ENCODE measurements at places on chromosomes 5 and 9.

- no peak for DNase-seq
These were observed 149.1 kb downstream of the TLE1 start for GRCh38 chr9:81540142-81540710.

DNA sequence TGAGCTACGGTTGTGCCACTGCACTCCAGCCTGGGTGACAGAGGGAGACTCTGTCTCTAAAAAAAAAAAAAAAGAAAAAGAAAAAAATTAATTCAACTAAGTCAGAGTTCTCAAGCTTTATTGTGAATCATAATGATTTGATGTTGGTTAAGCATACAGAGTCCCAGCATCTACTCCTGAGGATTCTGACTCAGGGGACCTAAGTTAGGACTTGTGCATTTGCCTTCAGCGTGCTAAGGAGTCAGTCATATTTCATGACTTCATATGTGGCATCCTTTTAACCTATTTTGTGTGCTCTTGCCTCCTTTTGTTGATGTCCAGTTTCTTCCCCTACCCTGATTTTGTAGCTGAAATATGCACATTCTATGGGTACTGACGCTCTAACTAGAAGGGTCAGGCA lies 2.9 kb downstream of the MYOZ3 start:
- no peak for DNase-seq

DNA sequence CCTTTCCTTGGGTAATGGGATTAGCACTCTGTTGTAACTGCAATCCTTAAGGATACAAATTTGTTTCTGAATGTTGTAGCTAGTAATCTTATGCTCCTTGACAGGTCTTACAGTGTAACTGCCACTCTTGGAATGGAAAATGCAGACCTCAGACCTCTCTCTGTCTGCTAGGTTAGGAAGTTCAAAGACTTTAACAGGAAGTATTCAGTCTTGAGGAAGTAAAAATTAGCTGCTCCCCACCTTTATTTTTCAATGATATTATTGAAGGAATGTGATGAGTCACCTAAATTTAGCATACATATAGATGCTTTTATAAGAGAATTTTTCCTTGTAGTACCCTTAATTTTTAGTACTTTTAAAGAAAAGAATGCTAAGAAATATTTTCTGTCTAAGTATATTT lies 71.5 kb downstream of the PAM start:
- DNase-seq, result no peak

DNA sequence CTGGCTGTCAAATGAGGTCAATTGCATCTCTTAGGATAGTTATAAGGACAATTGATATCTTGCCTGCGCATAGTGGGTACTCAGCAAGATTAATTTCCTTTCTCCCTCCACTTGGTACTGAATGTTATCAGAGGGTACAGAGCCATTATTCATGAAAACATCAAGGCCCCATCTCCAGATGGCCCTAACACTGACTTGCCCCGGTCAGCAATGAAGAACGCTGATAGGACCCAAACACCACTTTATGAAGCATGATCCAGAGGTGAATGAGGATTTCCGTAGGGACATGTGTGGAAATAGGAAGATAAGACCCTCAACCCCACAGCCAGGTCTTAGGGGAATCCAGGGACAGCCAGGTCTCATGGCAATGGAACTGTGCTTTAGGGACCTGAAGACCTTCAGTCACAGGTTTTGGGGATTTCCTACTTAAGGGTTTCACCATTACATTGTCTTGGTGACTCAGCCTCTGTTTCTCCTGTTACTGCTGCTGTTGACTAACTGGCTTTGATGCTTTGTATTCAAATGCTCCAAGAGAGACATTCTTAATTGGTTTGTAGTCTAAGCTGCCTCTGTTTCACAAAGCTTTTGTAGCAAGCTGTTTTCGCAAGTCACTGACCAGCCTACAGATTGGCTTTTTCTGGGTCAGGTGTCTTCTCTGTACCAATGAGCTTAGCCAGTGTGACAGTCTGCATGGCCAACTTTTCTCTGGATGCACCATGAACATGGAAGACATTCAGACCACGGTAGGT lies 35.3 kb upstream of the IQGAP2 start:
- DNase-seq, result no peak

DNA sequence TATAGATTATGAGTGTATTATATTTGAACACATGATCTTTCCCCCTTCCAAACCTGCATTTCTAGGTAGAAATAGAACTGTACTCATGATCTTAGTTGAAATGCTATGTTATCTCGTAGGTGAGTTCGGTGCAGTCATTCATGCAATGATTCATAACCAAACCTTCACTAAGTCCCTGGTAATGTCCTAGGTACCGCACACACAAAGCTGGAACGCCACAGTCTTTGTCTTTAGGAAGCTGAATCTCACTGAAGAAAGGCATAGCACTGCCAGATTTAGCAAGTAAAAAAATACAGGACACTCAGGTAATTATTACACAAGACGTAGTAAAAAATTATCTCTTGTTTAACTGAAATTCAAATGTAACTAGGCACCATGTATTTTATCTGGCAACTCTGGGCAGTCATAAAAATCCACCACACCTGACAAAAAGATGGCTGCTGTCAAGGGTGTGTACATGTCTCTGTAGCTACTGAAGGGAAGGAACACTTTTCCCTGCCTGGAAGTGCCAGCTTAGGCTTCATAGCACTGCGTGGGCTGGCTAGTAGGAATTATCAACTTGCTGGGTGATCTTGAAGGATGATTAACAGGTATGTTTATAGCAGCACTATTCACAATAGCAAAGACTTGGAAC lies 28.0 kb upstream of the TXN start:
- DNase-seq, result no peak

- DNase-seq, result peak; percentile 78
These were observed 23.4 kb downstream of the C9orf50 start for GRCh38 chr9:129597355-129598088.

GRCh38 chr9:133894377-133895321 lies 97.5 kb downstream of the VAV2 start:
- no peak for DNase-seq

DNA sequence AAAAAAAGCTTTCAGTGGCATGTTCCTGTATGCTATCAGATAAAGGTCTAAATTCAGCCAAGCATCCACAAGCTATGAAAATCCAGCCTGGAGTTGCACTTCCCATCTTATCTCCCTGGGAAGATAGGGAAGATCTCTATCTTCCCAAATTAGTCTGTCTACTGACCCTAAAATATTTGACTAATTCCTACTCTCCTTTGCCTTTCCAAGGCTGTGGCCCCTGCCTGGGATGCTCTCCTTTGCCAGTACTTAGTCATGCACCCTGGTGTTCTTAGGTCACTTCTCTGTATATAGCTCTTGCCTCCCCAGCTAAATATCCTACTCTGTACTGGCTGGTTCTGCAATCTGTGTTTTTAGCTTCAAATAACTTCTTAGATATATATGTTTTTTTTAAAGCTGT lies 44.0 kb upstream of the PLPP1 start:
- DNase-seq, result no peak

- no peak for DNase-seq
These were observed 21.4 kb downstream of the TMEM245 start for GRCh38 chr9:109098171-109098959.

DNA sequence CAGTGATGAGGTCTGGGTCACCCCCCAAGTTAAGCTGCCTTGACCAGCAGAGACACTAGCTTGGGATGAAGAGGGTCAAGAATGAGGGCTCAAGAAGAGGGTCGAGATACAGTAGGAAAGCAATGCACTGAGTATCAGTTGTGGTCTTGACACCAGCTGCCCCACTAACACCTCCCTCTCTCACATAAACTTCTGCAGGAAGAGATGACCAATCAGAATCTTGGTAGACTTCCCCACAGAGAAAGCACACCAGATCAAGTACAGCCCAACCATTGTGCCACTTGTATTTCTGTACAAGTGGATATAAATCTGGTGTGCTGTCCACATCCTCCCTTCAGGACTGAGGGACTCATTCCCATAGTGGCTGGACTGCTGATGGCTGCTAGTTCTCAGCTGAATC lies 101.2 kb upstream of the ELL2 start:
- DNase-seq, result no peak

DNA sequence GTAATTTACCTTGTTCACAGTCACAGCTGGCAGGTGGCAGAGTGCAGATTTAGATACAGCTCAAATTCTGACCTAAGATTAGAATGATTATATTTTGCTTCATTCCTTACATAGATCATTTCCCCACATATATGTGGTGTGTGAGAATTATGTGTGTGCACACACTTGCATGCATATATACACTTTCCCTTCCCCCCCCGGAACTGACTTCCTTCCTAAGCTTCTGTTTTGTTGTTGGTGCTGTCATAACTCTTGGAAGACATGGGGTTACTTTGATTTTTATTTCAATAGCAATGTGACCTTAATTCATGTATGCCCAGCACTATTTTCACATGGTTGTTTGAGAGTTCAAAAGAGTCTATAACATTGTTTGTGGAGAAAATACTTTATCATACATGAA lies 112.8 kb downstream of the CMYA5 start:
- DNase-seq, result no peak

DNA sequence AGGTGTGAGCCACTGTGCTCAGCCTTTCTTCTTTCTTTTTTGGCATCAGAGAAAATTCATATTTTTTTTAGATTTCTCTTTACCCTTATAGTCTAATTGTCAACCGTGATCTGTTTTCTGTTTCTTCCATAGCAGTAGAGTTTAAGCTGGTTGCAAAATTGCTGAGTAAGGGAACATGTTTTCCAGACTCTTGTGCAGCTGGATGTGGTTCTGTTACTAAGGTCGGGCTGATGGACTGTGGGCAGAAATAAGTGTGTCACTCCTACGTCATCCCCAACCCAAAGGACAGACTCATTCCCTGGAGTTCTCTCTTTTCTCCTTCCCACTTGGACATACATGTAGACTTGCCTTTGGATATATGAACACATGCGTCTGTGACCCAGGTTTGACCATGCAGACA lies 64.1 kb upstream of the GOLM1 start:
- DNase-seq, result no peak

DNA sequence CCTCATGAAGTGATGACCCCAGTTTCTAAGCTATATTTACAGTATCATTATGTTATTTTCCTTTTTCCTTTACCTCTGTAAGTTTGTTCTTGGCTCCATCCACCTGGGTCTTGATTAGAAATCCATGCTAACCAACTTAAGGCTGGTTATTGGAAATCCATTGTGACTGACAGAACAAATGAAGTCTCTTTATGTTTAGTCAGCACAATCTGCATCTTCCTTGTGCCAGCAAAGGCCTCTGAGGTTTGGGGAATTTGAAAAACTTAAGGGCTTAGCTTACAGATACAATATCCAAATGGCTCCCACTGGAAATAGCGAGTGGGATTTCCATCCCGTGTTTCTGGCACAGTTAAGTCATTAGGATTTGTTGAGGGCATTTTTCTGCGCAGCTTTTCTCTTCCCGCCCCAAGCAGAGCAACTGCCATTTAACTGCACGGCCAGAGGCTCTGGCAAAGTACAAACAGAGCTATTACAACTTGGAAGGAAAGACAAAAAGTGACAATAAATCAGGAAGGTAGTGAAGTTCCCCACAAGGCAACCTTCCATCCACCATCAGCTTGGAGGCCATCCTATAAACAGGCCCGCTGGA lies 64.2 kb downstream of the DCP2 start:
- DNase-seq, result no peak

DNA sequence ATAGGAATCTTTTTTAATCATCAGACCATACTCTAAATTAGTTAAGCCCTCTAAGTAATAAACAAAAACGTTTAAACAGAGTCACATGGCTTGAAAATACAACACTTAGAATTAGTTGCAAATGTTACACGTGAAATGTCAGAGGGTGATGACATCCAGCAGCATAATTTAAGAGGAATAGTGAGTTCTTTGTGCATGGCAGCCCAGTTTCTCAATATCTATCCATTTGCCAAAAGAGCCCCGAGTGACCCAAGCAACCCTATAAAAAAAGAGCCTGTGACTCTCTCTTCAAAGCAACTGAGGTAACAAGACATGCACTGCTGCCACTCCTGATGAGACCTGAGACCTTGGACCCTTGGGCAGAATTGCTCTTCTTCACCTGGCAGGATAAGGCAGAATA lies 96.9 kb upstream of the RASA1 start:
- no peak for DNase-seq

- no peak for DNase-seq
These were observed 8.5 kb upstream of the TMEM268 start for GRCh38 chr9:114602620-114603019.

DNA sequence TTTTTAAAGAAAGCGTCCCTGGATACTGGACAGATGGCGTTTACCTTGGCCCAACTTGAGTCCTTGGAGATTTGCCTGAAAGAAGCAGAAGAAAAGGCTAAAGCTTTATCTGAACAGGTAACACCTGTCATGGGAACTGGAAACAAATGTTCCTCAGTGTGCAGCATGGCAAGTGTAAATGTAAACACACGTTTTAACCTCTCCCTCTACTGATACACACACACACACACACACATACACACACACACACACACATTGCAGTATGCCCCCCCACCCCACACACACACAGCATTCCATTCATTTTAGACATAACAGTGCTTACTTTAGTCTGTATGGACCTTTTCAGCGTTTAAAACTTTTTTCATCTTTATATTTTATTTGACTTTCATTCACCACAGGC lies 51.1 kb downstream of the CCDC192 start:
- no peak for DNase-seq

GRCh38 chr5:173517648-173518047 lies 98.8 kb downstream of the BOD1 start:
- no peak for DNase-seq

DNA sequence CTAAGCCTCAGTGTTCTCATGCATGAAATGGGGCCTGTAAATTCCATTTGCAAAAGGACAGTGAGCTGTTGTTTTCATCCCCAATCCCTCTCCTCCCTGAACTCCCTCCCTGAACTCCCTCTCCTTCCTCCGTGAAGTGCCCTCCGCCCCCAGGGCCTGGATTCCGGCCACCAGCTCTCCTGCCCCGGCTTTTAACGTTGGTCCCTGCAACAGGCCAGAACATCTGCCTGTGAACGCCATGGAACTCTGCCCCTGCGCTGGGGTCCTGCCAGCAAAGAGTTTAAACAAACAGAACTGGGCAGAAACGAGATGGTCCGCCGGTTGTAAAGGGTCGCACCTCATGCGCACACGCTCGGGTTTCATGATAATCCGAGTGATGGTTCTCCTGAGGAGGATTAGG lies 62.4 kb downstream of the SMIM23 start:
- no peak for DNase-seq

- DNase-seq, result no peak
These were observed 12.6 kb downstream of the DNM1 start for GRCh38 chr9:128215491-128216409.

- no peak for DNase-seq
These were observed 32.1 kb downstream of the FST start for GRCh38 chr5:53512539-53512938.

- DNase-seq, result no peak
These were observed 37.1 kb upstream of the FAM169A start for GRCh38 chr5:74903165-74903787.

- DNase-seq, result no peak
These were observed 14.5 kb upstream of the KCNMB1 start for GRCh38 chr5:170403675-170404074.

Data from left cardiac atrium (tissue), 4 donors.